ENCODE measurements at places on chromosomes 11 and 22.

DNA sequence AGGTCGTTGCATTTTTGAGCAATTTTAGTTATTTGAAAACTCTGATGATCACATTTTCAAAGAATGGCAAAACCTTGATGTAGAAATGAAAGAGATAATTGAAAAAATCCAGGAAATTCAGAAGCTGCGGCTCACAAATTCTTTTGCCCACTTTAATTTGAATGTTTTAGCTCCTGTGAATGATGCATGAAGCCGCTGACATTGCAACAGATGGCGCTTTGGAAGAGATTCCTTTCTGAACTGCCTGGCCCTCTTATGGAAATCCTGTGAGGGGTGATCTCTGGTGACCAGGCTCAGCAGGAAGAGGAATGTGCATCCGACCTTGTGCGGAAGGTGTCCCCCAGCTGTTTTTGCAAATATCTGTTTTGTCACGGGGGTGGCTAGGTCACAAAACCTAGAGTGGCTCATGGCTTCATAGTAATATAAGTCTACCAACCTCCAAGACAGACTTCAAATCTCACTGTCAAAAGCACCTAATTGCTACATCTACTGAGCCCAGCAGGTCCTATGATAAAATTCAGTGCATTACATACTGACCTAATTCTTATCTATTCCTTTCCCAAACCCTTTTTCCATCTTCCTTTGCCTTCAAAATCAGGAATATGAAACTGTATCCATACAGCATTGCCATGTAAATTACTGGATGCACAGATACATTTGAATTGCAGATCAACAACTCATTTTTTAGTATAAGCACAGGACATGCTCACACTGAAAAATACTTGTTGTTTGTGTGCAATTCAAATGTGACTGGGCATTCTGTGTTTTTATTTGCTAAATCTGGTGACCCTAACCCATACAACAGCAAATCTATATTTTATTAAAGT, 412.7 kb downstream of the ETS1 start:
- no peak for DNase-seq

DNA sequence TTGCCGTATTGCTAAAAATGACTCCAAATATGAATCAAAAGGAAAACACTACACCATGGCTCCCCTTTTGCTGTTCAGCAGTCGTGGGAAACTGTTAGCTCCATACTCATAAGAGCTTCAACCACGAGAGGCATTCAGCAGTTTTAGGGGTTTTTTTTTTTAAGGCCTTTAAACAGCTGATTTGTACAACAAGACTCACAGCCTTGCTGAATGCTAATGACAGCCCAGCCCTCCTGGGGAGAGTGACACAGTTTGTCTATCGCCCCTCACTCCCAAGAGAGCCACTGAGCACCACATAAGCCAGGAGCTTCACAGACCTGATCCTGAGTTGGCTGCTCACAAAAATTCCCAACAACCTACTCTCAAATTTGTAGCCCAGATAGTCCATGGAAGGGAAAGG, 32.4 kb downstream of the GALNT18 start:
- no peak for DNase-seq

GRCh38 chr11:85724748-85725465, 38.9 kb upstream of the CCDC89 start:
- no peak for DNase-seq

DNA sequence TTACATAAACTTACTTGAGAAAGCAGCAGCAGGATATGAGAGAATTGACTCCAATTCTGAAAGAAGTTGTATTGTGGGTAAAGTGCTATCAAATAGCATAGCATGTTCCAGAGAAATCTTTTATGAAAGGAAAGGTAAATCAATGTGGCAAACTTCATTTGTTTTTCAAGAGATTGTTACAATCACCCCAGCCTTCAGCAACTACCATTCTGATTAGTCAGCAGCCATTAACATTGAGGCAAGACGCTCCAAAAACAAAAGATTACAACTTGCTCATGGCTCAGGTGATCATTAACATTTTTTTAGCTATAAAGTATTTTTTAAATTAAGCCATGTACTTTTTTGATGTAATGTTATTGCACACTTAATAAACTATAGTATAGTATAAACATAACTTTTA, 357.2 kb downstream of the TMEM135 start:
- no peak for DNase-seq

DNA sequence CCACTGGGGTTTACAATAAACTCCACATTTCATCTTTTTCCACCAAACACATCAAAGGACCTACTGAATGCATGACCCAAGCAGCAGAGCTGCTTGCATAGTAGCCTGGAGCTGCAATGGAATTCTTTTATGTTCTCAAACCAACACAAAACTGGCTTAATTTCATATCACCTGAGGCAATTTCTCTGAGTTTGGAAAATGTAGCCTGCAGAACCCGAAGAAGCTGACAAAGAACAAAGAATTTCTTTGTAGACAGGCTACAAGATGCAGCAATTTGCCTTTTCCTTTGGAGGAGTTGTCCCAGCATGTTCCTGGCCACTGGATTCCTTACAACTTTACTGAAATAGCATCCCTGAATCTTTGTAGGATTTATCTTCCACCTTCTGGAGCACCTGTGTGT, 5.5 kb upstream of the TECTA start:
- DNase-seq, result no peak

GRCh38 chr22:27295040-27295439, 506.5 kb downstream of the MN1 start:
- DNase-seq, result no peak

GRCh38 chr11:133697161-133697560, 148.2 kb downstream of the SPATA19 start:
- no peak for DNase-seq

- DNase-seq, result no peak
These were observed 208.3 kb downstream of the NAV2 start for GRCh38 chr11:19920982-19921381.

DNA sequence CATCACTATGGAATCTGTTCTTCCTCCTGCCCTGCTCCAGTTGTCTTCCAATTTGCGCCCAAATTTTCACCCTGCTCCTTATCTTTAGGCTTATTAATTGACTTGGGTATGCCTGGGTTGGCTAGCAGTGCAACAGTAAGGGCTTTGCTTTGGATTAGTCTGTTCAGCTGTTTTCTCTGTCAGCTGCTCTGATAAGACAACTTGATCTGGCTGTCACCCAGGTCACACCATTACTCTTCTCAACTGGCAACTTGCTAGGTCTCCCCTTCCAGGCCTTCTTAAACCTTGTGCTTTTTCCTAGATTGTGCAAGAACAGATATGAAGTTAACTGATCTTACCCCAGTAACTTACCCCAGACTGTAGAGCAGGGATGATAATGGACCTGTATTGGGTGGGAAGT, 357.8 kb upstream of the LARGE1 start:
- no peak for DNase-seq

DNA sequence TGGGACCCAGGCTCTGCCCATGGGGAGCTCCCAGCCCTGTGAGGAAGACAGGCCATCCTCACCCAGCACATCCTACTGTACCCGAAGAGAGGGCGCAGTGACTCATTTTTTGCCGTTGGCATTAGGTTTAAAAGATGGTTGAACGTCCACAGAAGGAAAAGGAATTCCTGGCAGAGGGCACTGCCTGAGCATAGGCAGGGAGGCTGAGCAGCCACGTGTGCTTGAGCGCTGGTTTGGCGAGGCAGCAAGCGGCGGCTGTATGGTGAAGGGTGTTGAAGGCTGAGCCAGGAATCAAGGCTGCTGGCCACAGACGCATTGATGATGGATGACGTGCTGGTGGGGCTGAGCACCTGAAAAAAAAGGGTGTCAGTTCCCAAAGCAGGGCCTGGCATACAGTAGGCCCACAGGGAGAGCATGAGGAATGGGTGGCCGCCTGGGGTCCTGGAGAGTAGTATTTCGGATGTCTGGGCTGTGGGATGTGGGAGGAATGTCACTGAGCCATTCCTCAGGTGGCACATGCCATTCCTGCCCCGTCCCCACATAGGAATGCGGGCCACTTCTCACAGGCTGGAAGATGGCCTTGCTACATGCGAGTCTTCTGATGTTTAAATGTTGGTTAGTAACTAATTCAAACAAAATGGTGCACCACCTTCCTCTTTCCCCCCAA, 112.5 kb downstream of the KIAA1671 start:
- no peak for DNase-seq

- DNase-seq, result no peak
These were observed 5.4 kb downstream of the SHISA8 start for GRCh38 chr22:41909310-41910049.

DNA sequence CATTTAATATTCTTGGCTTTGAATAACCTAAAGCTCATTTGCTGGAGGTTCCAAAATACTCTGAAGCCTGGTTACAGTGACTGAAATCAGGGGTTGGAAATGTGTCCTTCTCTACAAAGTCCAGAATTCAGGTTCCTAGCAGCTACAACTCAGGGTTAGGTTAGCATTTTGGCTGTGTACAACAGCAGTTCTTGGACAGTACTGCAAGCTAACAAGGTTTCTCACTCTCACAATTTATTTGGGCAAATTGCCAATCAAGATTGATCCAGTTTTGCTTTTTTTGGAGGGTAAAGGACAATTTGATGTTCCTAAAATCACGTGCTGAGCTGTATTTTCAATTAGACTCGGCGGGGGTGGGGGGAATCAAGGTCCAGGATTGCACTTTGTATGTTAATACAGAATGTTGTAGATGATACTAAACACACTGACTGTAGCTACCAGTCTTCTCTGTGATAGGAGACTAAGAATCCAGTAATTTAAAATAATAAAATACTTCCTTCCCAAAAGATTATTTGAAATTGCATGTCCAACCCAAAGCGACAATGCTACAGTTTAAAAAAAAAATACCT, 49.7 kb upstream of the RAPSN start:
- DNase-seq, result no peak

DNA sequence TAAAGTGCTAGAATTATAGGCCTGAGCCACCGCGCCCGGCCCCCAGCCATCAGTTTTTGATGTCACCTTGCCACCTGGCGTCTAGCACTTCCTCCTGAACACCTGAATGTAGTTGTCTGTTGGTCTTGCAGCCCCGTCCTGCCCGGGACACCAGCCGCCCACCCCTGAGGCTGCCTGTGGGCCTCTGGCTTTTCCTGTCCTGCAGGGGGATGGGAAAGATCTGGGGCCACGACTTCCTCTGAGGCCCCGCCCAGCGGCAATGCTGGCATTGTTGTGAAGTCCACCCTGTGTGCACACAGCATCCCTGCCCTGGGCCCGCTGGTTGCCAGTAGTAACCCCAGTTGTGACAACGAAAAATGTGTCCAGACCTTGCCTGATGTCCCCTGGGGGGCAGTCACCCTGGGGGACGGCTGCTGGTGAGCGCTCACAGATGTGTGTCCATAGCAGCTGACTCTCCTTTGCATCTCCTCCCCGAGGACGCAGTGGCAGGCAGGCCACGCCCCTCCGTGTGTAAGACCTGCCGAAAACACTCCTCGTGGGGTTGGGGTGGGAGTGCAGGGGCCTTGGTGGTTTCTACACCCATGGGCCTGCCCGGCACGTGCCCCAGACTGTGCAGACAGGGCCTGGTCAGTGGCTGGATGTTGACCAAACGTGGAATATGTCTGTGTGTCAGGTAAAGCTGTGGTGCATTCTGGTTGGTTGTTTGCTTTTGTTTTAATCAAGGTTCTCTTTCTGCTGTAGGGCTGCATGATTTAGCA, 6.8 kb downstream of the SELENOO start:
- DNase-seq, result no peak

DNA sequence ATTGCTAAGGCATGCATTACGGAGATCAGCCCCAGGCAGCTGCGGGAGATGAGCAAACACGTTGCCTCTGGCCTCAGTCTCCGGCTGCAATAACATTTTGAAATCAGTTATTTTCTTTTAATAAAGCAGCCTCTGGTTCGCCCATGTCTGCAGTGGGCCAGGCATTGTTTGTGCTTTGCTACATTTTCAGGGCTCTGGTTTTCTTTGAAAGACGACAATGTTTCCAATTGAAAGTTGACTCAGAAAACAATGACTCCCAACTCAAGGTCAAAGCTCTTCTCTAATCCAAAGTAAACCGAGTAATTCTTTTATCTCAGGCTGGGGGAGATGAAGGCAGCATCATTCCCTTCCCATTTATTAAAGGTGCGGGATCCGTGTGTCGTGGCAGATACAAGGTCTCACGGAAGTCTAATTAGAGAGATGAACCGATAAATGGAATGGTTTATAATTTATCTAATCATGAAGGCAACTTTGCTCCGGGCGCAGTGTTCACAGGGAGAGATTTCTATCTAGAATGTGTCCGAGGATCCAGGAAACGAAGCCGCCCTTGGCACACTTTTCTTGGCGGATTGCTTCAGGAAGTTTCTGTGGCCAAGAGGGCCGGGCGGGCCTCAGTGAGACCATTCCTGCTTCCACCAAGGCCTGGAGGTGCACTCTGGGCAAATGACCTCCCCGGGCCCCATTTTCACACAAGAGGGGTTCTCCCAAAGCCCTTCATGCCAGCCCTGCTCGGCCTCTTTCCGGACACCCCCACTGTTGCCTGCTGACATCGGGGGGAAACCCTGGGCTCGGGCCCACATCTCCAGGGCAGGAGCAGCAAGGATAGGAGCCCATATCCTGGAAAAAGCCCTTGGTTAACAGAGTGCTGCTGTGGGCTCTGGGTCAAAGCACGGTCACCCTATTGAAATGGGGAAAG, 811.4 kb downstream of the BRD1 start:
- DNase-seq, result no peak

DNA sequence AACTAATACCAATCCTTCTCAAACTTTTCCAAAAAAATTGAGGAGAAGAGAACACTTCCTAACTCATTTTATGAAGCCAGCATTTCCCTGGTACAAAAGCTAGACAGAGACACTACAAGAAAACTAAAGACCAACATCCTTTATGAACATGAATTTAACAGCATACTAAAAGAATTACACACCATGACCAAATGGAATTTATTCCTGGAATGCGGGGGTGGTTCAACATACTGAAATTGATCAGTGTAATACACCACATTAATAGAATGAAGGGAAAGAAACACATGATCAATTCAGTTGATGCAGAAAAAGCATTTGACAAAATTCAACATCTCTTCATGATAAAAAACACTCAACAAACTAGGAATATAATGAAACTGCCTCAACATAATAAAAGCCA, 148.1 kb downstream of the WNT7B start:
- DNase-seq, result no peak

DNA sequence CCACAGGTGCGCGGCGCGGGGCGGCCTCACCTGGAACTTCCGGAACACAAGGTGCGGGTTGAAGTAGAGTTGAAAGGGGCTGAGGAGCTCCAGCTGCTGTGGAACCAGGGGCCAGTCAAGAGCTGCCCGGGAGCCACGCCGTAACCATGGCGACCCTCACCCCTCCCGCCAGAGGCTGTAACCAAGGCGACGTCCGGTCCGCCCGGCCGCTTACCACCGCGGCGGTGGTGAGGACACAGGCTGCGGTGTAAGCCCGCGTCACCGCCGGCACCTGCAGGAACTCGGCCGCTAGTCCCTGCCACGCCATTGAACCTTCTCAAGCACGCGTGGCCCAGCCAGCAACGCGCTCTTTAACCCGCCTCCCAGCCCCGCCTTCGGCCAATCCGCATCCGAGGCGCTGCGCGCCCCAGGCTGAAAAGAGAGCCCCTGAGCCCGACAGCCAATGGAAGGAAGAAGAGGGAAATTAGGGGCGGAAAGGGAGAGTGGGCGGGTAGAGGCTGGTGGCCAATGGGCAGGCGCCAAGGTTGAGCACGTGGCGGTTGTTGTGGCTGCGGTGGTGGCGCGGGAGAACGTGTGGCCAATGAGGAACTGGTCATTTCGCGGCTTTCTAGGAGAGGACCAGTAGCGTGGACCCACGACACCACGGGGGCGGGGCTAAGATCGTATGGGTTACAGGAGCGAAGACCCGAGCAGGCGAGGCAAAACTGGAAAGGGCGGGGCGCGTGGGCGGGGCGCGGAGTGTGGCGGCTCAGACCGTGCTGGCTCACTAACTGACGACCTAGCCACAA, at the start of gene DERL3:
TSS of gene DERL3 (minus strand) at position 326 of the 788 bp plus-strand sequence. CDS start at position 307, 19 bp downstream.
- peak; percentile 81 for DNase-seq

GRCh38 chr22:19722982-19723231, 432 bp upstream of the GP1BB start:
- DNase-seq, result no peak

All from AG09319 (cell line).